Inflammatory macrophage (primary cell): ENCODE measurements at places on chromosomes 11 and 22.
A peak's percentile ranks its signal among the peaks of the same experiment; 100 is the strongest.

- DNase-seq = no peak
Observed at GRCh38 chr11:99638073-99638553, 617.4 kb downstream of the CNTN5 start.

- DNase-seq = no peak
Observed at GRCh38 chr11:117220568-117220967, 11.3 kb downstream of the PCSK7 start.

- peak; percentile 58 for DNase-seq
Observed at GRCh38 chr22:28410050-28410816, 269.4 kb downstream of the TTC28 start.

- DNase-seq = no peak
Observed at GRCh38 chr22:47233316-47234243, 471.1 kb downstream of the TBC1D22A start.

DNA sequence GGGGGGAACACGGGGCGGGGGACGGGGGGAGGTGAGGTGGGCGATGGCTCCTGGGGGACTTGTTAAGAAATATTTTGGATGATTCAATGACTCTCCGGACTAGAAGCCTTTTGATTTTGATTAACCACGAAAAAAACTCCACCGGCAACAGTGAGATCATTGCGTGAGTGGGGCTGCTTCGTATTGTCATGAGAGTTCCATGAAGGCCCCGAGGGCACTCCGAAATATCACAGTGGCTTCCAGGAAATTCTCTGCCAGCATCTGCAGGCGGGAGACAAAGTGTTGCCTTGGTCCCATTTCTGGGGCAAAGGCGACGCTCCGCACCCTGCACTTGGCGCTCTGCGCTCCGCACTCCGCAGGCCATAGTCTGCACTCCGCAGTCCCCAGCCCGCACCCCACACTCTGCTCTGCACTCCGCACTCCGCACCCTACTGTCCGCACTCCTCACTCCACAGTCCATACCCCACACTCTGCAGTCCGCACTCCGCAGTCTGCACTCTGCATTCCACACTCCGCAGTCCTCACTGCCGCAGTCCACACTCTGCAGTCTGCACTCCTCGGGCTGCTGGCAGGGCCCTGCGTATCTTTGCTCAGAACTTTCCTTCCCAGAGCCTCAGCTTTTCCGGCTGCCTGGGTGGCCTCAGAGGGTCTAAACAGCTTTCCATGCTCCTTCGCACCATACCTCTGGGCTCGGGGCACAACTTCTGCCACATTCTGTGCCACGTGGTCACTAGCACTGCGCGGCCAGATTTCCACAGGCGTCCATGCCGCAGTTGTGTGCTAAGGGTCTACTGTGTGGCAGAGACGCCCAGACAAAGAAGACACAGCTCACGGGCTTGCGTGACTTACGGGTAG is 61.1 kb downstream of the LINC01488 start:
- DNase-seq = no peak

GRCh38 chr11:47631473-47631872 is 10.9 kb downstream of the MTCH2 start:
- DNase-seq = no peak

GRCh38 chr11:68598816-68599653 is 85.3 kb upstream of the GAL start:
- DNase-seq = no peak

DNA sequence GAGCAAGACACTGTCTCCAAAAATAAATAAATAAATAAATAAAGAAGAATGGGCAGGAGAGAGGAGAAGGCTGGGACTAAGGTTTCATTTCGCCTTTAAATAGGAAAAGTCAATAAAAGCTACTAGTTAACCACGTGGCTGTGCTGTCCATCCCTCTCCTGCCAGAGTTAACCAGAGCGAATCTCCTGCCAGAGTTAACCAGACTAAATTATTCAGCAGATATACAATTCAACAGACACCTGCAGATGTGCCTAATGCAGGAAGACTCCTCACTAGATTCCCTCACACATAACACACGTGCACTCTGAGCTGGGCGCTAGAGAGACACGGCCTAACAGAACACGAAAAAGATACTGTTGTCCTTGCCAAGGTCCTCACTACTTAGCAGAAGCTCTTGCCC is 156.1 kb downstream of the IGLL1 start:
- no peak for DNase-seq

DNA sequence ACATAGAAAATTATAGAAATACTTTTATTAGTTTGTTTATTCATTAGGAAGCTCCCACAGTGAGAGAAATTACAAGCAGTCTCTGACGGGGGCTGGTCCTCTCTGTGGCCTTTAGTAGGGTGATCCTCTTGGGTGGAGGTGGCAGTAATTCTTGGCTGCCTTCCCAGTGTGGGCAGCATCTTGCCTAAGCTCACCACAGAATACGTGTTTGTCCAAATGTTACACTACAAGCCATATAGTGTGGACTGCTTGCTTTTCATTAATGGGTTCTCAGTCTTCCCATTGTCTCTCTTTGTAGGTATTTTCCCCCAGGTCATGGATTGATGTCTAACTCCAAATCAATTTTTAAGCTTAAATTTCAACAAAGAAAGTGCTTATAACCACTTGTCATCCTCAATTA is 43.3 kb downstream of the ENDOD1 start:
- DNase-seq = peak; percentile 70

DNA sequence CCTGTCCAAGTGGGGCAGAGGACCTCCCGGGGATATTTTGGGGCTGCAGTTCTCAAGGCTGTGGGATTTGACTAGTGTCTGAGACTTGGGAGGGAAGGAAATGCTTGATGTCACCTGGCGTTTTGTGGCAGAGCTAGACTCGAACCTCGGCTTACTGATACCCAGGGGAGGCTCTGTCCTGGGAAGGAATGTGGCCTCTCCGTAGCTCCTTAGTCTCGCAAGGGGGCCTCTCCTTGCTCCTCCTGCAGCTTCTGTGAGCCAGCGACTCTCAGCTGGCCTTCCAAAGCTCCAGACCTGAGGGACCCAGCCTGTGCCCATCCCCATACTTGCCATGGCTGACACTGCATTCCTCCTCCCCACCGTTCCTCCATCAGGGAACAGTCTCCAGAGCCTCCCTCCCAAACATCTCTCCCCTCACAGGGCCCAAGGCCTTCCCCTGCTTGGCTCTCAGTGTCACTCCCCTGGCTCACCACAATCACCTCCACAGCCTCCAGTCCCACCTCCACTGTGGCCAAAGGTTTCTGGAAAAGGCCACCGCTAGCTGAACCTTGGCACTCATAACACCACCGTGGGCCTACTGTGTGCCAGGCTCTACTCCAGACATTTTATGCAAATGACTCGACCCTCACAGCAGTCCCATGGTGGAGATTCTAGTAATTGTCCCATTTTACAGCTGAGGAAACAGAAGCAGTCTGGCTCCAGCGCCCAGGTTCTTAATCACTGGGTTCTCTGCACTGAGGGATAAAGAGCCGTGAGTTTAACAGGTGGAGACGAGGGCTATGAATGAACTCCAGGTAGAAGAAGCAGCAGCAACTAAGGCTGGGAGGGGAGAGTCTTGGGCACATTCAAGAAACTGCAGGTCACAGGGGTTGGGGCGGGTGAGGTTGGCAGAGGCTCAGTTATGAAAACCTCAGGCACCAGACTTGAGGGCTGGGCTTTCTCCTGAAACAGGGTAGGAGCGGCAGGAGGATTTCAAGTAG is 12.1 kb downstream of the P2RY2 start:
- DNase-seq = no peak

DNA sequence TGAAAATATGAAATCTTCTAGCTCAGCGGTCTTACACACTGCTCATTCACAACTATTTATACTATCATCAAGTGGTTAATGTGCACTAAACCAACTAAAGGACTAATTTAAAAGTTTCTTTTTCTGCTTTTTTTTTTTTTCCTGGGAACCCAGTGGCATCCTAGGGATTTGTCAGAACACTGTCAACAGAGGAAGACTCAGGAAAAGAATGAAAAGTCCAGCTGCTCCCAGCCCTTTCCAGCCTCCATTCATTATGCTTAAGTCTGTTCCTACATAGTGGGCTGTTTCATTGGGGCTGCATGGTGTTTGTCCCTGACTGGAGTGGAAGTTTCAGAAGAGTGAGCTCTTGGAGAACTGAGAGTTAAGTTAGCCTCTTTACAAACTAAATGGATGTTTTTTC is 391.1 kb downstream of the AASDHPPT start:
- no peak for DNase-seq

GRCh38 chr11:36333468-36333867 is 37.4 kb downstream of the PRR5L start:
- peak; percentile 23 for DNase-seq

DNA sequence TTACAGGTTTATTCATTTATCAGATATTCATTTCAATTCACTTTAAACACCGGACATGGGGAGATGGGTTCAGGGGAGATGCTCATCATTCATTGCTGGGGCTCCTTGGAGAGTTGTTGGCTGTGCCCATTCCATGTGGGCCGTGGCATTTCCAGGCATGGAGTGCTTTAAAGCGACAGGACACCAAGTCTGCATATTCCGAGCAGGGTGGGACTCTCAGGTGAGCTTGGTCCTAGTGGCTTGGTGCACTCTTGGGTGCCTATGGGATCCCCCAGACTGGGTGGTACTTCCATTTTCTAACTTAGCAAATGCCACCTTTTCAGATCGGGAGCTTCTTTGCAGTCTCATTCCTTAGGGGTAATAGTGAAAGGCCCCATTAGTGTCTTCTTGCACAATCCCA is 619.5 kb upstream of the CADM1 start:
- DNase-seq = no peak

DNA sequence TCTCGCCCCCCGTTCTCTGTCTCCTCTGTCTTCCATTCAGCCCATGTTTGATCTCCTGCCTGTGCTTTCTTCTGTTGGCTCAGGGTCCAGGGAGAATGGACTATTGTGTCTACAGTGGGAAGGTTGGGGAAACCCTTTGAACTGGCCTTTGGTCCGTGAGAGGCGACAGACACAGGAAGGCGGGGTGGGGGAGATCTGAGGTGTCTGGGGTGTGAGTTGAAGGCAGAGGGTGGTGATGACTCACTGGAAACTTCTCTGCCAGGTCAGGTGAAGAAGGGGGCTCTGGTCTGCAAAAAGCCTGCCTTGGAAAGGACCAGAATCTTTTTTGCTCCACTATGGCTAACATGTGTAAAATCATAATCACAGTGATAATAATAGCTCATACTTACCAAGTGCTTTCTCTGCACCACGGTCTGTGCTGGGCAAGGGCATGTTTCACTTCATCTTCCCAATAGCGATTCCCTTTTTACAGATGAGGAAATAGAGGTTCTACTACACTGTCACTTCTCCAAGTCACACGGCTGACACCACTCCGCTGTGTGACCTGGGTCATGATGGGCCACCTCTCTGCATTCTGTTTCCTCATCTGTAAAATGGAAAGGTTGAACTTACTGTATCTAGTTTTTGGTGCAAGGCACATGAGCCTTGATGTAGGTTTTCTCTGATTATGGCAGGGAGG is 99.8 kb upstream of the ALX4 start:
- DNase-seq = peak; percentile 61

DNA sequence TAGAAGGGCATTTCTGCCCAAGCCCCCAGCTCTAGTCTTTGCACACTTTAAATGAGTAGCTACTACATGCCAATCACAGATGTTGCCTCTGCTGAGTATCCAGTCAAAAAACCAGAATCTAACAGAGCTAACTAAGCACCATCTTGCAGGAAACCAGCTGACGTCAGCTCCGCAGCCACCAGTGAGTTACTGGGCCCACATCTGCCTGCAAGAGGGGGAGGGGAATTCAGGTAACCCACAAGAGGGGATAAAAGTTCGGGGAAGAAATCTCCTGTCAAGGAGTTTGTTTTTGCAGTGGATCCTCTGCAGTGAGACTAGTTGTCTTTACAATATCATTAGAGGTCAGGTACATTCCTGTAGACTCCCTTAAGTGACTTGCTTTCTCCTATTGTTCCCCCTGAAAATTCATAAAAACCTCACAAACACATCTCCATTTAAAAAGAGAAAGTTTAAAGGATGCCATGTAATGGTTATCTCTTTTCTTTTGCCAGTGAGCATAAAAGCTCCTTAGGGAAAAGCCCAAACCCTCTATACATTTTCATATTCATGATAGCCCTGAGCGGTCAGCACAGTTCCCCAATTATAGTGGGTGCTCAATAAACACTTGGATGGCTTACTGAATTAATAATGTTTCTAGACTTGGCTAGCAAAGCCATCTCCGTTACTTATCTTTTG is 9.3 kb downstream of the CD44 start:
- no peak for DNase-seq

GRCh38 chr11:75543806-75544205 is 18.1 kb upstream of the GDPD5 start:
- DNase-seq = no peak

GRCh38 chr11:78465169-78465942 is 47.7 kb upstream of the GAB2 start:
- no peak for DNase-seq

GRCh38 chr11:112670806-112671570 is 290.2 kb upstream of the NCAM1 start:
- DNase-seq = no peak

- DNase-seq = no peak
Observed at GRCh38 chr11:33753304-33753967, 17.2 kb upstream of the CD59 start.

- DNase-seq = no peak
Observed at GRCh38 chr11:115409691-115410220, 94.5 kb downstream of the CADM1 start.

- DNase-seq = peak; percentile 64
Observed at GRCh38 chr22:36806835-36807234, 10.0 kb downstream of the PVALB start.

- no peak for DNase-seq
Observed at GRCh38 chr11:81839976-81840375, 893.7 kb downstream of the FAM181B start.

- DNase-seq = no peak
Observed at GRCh38 chr11:108846009-108846408, 181.1 kb downstream of the DDX10 start.

GRCh38 chr11:122923302-122923701 is 40.7 kb downstream of the JHY start:
- no peak for DNase-seq

GRCh38 chr11:131867457-131868257 is 497.2 kb downstream of the NTM start:
- DNase-seq = peak; percentile 56

- no peak for DNase-seq
Observed at GRCh38 chr11:100831929-100832494, 144.9 kb downstream of the ARHGAP42 start.

DNA sequence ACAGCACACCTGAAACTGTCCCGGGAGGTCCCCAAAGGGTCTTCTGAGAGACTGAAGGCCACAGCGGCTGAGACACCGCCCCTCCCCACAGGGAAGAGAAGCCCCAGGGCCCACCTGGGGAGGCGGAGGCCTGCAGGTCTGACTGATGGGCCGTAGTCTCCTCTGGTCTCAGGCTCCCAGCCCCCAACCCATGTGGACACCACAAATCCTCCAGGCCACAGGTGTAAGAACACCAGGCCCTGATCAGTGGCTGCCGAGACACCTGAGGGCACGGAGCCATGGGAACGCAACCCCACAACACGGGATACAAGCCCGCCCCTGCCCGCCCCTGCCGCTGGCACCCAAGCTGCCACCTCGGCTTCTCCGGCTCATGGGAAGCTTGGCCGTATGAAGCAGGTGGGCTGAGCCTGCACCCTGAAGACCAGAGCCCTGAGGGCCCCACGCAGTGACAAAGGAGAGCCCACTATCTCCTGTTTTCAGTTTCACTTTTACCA is 46.3 kb downstream of the BRD1 start:
- DNase-seq = no peak
